Muscle of leg (tissue), 16 donors: ENCODE measurements at places on chromosomes 11 and 22. TPM values are rescaled to one million over a fixed set of nuclear protein-coding genes. Genes with fewer than 3 reads are reported as not detected.

DNA sequence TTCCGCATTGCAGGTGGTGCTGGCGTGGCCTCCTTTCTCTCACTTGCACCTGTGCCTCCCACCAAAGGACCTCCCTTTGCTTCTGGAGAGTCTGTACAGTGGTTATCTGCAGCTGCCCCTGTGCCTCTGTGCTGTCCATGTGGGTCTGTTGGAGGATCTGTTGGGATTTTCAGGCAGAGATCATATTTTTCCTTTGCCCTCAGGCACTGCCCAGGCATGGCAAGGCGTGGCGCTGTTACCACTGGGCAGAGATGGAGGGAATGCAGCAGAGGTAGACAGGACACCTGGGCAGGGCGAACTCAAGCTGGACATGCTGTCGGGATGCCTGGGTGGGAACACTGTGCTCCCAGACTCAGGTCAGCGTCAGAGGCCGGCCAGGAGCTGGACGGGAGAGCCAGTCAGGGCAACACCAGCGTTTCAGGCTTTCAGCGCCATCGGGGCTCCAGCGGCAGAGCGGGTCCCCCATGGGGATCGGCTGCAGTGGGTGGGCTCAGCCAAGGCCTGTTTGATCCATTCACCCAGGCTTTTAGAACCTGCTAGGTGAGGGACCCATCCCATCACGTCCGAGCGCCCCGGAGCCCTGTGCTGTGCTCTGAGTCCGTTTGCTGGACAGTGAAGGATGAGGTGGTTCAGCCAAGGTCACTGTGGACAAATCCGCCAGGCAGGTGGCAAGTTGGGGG, 718.9 kb downstream of the BRD1 start:
- no peak for DNase-seq

GRCh38 chr11:26410706-26411366, 78.9 kb downstream of the ANO3 start:
- no peak for DNase-seq

Gene TSSK2
- 0.04 TPM for total RNA-seq

Gene MMP27
- total RNA-seq, result 0.09 TPM
